NCI-H69 (cell line): ENCODE measurements at places on chromosomes 6 and 20.

GRCh38 chr20:57660922-57661745 is 40.9 kb upstream of the ZBP1 start:
- no peak for DNase-seq

GRCh38 chr20:4873396-4873795 is 127.9 kb downstream of the SLC23A2 start:
- peak; percentile 29 for DNase-seq

GRCh38 chr6:24186349-24186748 is 60.3 kb downstream of the NRSN1 start:
- DNase-seq = no peak

DNA sequence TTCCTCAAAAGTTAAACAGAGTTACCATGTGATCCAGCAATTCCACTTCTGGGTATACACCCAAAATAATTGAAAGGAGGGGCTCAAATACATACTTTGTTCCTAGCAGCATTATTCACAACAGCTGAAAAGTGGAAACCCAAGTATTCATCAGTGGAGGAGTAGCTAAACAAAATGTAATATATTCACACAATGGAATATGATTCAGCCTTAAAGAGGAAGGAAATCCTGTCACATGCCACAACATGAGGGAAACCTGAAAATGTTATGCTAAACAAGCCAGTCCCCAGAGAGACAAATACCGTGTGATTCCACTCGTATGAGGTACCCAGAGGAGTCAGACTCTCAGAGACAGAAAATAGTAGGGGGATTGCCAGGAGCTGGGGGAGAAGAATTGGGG is 44.5 kb downstream of the PXDC1 start:
- no peak for DNase-seq
